ENCODE measurements at places on chromosomes 3 and 15.
A peak's percentile ranks its signal among the peaks of the same experiment; 100 is the strongest.

DNA sequence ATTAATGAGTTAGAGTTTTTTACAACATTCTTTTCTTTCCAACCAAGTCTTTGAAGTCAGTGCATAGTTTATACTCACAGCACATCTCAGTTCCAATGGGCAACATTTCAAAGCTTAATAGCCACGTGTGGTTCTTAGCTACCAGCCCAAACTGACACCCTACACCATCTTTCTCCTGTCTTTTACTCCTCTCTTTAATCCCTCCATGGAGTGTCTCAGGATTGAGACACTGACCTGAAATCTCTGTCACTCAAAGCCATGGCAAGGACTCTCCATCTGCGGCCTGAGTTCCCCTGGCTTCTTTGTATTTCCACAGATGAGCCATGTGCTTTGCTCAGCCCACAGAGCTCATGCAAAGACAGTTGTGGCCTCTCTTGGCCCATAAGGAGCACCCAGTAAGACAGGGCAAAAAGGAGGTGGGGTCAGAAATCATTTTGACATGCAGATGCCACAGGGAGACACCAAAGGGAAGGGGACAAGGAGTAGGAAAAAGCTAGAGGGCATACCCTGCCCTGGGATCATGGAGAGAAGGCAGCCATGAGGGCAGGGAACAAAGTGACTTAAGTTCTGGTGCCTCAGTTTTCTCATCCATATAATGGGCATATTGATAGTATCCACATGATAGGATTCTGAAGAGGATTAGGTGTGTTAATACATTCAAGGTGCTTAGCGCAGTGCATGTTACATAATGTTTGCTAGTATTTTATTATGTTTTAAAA lies 493.6 kb upstream of the PROK2 start:
- no peak for DNase-seq

DNA sequence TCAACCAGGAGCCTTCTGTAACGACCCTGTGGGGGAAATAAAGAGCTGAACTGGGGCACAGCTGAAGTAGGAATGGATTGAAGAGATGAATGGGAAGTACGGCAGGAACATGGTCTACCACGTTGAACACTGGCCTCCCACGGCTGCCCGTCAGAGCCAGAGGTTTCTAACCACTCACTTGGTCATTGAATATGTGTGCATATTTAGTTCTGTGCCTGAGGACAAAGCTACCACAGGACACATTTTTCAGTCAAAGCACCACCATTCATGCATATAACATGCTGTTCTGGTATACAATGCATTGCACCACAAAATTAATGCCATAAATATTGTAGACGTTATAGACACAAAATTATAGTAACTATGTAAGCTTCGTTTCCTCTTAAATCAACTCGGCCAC lies 75.5 kb downstream of the MB21D2 start:
- DNase-seq = no peak

GRCh38 chr3:154818676-154819255 lies 261.4 kb upstream of the MME start:
- peak; percentile 34 for DNase-seq

DNA sequence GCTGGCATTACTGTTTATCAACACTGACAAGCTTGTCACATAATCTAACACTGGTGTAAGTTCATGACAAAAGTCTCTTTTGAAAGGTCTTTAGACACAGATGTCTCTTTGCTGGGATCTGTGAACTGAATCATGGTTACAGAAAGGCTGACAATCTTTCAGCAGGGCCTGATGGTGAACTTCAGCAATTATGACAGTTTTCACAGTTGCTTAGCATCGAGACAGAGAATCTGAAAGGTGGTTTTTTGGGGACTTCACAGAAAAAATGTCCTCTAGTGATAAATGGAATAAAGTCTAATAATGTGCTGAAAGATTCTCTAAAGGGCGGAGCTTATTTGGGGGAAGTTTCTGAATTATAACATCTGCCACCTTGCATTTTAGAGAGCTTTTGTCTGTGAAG lies 32.3 kb downstream of the CLDN1 start:
- no peak for DNase-seq

DNA sequence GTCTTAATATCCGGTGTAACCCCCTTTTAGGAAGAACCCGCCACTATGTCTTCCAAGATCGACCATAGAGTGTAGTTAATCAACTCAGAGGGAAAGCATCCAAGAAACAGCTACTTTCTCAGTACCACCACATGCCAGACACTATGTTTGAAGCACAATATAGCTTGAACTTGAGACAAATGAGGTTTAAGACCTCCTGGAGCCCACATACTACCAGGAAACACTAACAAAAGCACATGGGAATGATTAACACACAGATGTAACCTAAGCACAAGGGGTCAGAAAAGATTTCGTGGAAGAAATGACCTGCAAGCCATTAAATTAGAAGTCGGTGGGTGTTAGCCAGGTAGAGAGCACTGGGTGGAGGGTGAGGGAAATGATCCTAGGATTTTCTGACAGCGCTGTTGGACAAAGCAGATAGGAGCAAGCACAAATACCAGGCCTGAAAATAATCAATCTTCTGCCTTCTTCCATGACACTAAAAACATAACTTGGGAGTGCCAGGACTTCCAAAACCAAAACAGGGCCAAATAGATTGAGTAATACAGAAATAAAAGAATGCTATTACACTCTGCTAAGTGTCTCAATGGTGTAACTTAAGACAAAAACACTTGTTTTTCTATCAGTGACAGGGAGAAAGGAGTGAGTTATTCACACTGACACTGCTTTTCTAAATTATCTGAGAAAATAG lies 213.7 kb downstream of the FOXP1 start:
- DNase-seq = peak; percentile 30

DNA sequence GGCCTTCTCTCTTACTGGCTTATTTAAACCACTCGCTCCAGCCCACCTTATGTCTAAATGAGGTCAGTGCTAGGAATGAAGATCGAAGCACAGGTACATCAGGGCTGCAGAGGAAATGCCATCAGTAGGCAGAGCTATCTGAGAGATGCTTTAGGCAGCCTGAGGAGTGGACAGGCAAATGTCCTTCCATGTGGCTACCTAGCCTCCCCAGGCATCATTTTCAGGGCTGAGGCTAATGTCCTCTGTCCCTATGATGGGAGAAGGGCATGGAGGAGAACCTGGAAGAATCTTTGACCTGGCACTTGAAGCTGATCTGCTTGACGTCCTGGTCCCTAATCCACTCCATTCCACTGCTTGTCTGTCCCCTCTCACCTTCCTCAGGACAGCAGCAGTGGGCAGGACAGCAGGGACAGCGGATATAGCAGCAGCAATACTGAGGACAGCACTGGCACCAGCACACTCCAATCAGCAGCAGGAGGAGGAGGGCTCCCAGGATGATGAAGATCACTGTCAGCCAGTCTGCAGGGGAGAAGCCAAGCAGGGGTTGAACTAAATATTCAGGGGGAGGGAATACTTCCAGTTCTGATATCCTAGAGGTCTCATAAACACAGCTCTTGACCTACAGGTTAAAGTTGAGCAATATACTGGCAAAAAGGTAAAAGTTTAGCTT lies 21.0 kb downstream of the ILDR1 start:
- DNase-seq = no peak

GRCh38 chr3:171883257-171883892 lies 40.2 kb downstream of the TMEM212 start:
- no peak for DNase-seq

DNA sequence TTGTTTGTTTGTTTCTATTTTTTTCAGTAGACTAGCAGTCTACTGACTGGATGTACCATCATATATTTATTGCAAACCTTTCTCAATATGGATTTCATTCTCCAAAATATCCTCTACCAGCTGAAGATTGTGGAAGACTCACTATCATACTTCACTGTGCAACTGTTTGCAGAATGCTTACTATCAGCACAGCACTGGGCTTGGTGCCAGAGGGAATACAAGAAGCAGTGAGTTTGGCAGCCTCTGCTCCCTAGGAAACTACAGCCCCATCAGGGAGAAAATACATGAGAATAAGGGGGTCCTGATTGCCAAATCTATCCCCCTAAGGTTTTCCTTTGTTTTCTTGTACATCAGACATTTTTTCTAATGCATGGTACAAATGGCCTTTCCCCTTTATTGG lies 27.5 kb downstream of the AQP9 start:
- DNase-seq = no peak

GRCh38 chr3:188335656-188336055 lies 181.7 kb downstream of the LPP start:
- no peak for DNase-seq

DNA sequence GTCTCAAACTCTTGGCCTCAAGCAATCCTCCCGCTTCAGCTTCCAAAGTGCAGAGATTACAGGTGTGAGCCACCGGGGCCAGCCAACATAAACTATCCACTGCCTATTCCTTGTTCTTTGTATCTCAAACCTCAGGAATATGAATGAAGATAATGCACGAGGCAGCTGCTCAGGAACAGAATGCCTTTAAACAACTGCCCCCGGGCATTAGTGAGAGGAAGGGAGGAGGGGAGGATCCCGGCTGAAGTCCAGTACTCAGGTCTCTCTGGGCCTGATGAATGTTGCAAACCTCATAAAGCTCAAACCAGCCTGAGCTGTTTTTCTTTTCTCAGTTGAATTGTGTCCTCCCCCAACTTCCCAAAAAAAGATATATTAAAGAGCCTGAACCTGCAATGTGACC lies 26.9 kb upstream of the MTMR14 start:
- DNase-seq = no peak

DNA sequence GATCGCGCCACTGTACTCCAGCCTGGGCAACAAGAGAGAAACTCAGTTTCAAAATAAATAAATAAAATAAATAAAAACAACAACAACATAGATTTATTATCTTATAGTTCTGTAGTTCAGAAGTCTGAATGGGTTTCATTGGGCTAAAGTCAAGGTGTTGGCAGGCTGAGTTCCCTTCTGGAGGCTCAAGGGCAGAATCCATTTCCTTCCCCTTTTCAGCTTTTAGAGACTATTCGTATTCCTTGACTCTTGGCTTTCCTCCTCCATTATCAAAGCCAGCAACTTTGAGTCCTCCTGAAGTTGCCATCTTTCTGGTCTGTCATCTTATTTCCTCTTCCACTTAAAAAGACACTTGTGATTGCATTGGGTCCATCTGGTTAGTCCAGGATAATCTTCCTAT lies 12.1 kb downstream of the BLM start:
- no peak for DNase-seq

GRCh38 chr15:76904461-76905012 lies 603 bp downstream of the SCAPER start:
- no peak for DNase-seq

DNA sequence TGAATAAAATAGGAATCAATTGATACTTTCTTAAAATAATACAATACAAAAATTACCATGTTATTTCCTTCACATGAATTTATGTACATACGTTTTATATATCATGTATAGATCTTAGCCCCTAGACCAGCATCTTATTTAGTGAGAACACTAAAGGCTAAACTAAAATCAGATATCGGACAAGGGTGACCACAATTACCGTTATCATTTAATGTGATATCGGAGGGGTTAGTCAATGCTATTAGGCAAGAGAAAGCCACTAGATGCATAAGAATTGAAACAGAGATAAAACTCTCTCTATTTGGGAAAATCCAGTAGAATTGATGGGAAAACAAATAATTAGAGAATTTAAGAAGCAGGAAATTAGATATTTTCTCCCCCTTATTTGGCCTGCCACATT lies 46.5 kb upstream of the TIMP4 start:
- no peak for DNase-seq

DNA sequence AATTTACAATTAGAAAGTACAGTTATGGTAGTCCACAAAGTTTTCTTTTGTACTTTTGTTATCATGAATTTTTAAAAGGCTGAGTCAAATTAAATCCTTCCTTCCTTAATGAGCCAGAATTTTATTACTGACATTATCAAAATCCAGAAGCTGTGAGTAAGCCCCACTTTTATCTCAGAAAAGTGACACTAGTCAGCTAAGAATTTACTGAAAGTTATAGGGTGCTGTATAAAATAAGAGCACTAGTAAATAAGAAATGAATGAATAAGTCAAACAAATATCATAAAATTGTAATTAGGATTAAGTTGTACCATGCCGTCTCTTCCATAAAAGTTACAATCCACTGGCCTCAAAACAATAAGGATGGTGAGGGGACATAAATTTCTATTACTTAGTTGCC lies 15.3 kb downstream of the PLOD2 start:
- no peak for DNase-seq

Data from BJ (cell line).